Tibial nerve (tissue), 4 donors: ENCODE measurements at places on chromosomes 1 and 21. TPM values are rescaled to one million over a fixed set of nuclear protein-coding genes. Genes with fewer than 3 reads are reported as not detected.

The SPRR1B gene
- not detected for total RNA-seq

The SLC45A1 gene
- total RNA-seq: 9.6 TPM

The FAM72B gene
- total RNA-seq: 1.2 TPM

The TLR5 gene
- 14.0 TPM for total RNA-seq

The ATAD3C gene
- total RNA-seq: 4.5 TPM

The FRRS1 gene
- total RNA-seq: 2.5 TPM

The TNN gene
- not detected for total RNA-seq

DNA sequence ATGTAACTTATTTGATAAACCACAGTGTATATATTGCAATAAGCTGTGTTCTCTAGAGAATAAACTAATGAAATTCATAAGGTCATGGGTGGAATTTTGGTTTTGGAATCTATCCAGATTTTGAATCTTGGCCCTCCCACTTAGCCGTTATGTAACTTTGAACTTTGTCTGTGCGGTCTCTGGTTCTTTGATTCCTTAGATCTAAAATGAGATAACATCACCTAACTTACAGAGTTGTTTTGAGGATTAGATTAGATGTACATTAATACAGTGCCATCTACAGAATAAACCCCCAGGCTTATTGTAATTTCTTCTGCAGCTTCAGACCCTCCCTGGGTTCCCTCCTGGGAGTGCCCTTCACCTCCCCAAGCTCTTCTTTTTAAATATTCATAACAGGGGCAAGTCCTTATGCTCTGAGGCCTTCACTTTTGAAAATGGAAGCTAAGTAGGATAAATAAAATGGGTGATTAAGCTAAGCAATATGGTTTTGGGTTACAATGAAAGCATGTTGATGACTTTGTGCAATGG, 124.3 kb downstream of the ATG4C start:
- DNase-seq: no peak
- H3K36me3 ChIP-seq: no peaks in the 10 kb centered on the region
- H3K27me3 ChIP-seq: no peaks in the 10 kb centered on the region
- peaks cover 4% of the 10 kb centered on the region for H3K4me1 ChIP-seq
- no peak overlapping the region for H3K27ac ChIP-seq
- H3K4me3 ChIP-seq: no peak overlapping the region

- no peak overlapping the region for H3K27ac ChIP-seq
- no peaks in the 10 kb centered on the region for H3K4me1 ChIP-seq
- no peak overlapping the region for H3K4me3 ChIP-seq
- no peak for DNase-seq
- H3K36me3 ChIP-seq: no peaks in the 10 kb centered on the region
Observed at GRCh38 chr1:201378804-201379203, 1.3 kb upstream of the TNNT2 start.

DNA sequence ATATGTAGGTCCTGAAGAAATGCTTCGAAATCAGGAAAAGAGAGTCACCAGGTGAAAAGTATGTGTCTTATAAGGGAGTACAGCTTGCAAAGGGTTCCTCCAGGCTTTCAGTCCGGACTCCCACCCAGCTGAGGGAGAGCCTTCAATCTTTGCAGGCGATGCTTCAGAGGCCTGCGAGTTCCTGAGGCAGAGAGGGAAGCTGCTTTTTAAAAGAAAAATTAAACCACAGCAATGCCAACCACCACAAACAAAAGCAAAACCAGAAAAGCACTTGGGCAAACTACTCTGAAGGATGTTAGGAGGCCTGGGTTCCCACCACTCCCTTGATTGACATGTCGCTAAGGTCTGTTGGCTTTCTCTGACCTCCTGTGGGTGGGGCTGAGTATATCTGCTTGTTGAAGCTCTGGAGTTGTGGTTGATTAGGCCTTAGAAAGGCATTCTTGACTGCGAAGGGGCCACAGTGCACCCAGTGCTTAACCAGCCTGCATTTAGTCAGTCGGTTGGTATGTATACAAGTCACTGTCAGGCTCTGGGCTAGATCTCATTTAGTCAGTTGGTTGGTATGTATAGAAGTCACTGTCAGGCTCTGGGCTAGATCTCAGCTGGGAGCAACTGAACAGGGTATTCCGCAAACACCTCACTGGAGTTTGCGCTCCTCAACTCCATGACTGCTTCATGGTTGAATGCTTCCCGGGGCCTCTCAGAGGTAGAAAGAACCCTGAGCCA, 1.2 kb downstream of the NIPAL3 start:
- no peak overlapping the region for H3K27ac ChIP-seq
- DNase-seq: no peak
- no peak overlapping the region for H3K4me3 ChIP-seq
- peaks cover 47% of the 10 kb centered on the region for H3K4me1 ChIP-seq
- H3K36me3 ChIP-seq: peaks cover 4% of the 10 kb centered on the region

GRCh38 chr21:25995278-25995677, 175.3 kb downstream of the APP start:
- H3K36me3 ChIP-seq: no peaks in the 10 kb centered on the region
- H3K27ac ChIP-seq: peak overlapping the region; percentile 51
- H3K27me3 ChIP-seq: no peaks in the 10 kb centered on the region
- no peak for DNase-seq

GRCh38 chr1:168799927-168800605, 71.1 kb upstream of the DPT start:
- no peaks in the 10 kb centered on the region for H3K4me1 ChIP-seq
- H3K36me3 ChIP-seq: no peaks in the 10 kb centered on the region
- H3K27me3 ChIP-seq: no peaks in the 10 kb centered on the region
- no peak overlapping the region for H3K4me3 ChIP-seq
- DNase-seq: no peak

- peaks cover 26% of the 10 kb centered on the region for H3K4me1 ChIP-seq
- peak within 1 kb of the TSS; percentile 92 for H3K27ac ChIP-seq
- DNase-seq: no peak
- H3K27me3 ChIP-seq: no peaks in the 10 kb centered on the region
- H3K4me3 ChIP-seq: peak within 1 kb of the TSS; percentile 91
Observed at GRCh38 chr1:207051191-207051943, at the start of gene YOD1. Gene YOD1, minus strand, starts transcription at chr1:207051208. Its CDS starts 178 bp downstream, at chr1:207051030.

DNA sequence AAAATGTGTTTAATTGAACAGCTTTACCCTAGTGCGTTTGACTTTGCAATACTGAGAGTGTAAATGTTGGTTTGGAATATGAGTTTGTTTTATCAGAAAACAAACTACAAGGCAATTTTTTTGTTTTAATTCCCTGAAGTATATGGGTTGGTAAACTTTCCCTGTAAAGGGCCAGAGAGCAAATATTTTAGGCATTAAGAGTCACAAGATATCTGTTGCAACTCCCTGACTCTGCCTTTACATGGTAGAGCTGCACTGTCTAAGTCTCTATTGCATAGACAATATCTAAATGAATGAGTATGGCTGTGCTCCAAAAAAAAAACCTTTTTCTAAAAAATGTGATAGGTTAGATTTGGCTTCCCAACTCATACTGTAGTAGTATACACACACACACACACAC, 115.1 kb upstream of the PBX1 start:
- no peak overlapping the region for H3K27ac ChIP-seq
- H3K4me1 ChIP-seq: no peaks in the 10 kb centered on the region
- no peaks in the 10 kb centered on the region for H3K36me3 ChIP-seq
- no peak overlapping the region for H3K4me3 ChIP-seq

GRCh38 chr1:207745839-207746767, 5.8 kb upstream of the CD46 start:
- H3K4me1 ChIP-seq: peaks cover 12% of the 10 kb centered on the region
- no peaks in the 10 kb centered on the region for H3K36me3 ChIP-seq
- no peak overlapping the region for H3K27ac ChIP-seq

- no peaks in the 10 kb centered on the region for H3K36me3 ChIP-seq
- H3K4me1 ChIP-seq: no peaks in the 10 kb centered on the region
- no peak for DNase-seq
- H3K4me3 ChIP-seq: no peak overlapping the region
- H3K27me3 ChIP-seq: no peaks in the 10 kb centered on the region
Observed at GRCh38 chr1:208598021-208598420, 353.8 kb upstream of the PLXNA2 start.

GRCh38 chr1:67958472-67958871, 92.0 kb downstream of the DIRAS3 start:
- no peak overlapping the region for H3K4me3 ChIP-seq
- no peak overlapping the region for H3K27ac ChIP-seq
- no peaks in the 10 kb centered on the region for H3K4me1 ChIP-seq
- no peak for DNase-seq
- H3K27me3 ChIP-seq: no peaks in the 10 kb centered on the region

DNA sequence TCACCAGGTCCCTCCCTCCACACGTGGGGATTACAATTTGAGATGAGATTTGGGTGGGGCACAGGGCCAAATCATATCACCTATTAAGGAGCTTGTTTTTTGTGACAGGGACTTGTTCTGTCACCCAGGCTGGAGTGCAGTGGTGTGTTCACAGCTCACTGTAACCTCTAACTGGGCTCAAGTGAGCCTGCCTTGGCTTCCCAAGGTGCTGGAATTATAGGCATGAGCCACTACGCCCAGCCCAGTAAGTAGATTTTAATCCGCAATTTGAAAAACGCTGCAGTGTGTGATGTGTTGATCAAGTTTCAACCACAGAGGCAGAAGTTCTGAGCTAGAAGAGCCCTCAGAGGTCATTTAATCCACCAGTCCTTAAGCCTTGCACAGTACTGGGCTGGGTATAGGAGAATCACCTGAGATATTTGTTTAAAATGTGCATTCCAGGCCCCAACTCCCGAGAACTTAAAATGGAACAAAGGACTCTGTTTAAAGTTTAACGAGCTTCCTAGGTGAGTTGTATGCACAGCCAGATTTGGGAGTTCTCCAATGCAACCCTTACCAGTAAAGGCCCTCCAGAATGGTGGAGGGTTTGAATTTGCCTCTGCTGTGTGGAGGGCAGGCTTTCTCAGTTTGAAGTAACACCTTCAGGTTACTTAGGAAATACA, 13.4 kb downstream of the RPL11 start:
- peaks cover 60% of the 10 kb centered on the region for H3K36me3 ChIP-seq
- no peaks in the 10 kb centered on the region for H3K27me3 ChIP-seq
- no peak overlapping the region for H3K27ac ChIP-seq
- no peak for DNase-seq

DNA sequence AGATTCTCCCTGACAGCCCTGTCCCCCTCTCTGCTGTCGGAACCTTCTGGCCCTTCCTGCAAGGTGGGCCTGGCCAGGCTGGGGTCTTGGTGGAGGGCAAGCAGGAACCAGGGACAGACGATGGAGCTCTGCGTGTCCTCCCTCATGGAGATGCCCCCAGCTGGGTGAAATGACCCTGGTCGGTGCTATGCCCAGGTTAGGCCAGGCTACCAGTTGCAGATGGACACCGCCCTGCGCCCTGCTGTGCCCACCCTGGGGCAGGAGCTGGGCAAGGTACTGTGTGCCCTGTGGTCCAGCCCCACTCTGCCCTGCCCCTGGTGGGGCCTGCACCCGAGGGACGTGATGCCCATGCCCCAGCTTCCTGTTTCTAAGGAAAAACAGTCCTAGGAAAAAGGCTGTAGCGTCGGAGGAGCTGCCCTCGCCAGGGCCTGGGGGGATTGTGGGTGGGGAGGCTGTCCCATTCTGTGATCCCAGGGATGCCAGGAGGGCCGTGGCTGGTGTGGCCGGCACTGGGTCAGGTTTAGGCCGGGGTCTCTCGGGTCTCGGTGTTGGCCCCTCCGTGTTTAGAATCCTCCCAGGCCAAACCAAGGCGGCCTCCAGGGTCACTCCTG, 77.6 kb downstream of the MORN1 start:
- no peaks in the 10 kb centered on the region for H3K27me3 ChIP-seq
- peak overlapping the region; percentile 57 for H3K4me3 ChIP-seq
- peaks cover 2% of the 10 kb centered on the region for H3K36me3 ChIP-seq
- peak overlapping the region; percentile 94 for H3K27ac ChIP-seq
- peaks cover 67% of the 10 kb centered on the region for H3K4me1 ChIP-seq
- DNase-seq: no peak

- H3K27ac ChIP-seq: no peak overlapping the region
- no peaks in the 10 kb centered on the region for H3K27me3 ChIP-seq
- no peak for DNase-seq
- no peak overlapping the region for H3K4me3 ChIP-seq
- no peaks in the 10 kb centered on the region for H3K36me3 ChIP-seq
Observed at GRCh38 chr1:58812926-58813325, 29.1 kb upstream of the JUN start.

DNA sequence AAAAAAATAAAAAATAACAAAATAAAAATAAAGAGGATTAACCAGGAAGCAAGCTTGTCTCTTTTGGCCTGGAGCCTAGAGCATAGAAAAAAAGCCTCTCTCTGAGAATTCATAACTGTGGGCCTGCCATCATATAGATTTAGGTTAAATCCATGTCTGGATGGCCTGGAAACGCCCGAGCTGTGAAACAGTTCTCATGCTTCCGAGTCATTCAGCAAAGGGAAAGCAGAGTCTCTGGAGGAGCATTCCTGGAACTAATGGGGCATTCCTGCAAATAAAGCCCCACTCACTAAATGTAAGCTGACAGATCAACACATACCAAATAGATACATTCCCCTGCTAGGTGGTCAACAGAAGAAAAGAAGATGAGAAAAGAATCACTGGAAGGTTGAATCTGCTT, 75.8 kb upstream of the GNG4 start:
- H3K27me3 ChIP-seq: no peaks in the 10 kb centered on the region
- H3K27ac ChIP-seq: no peak overlapping the region
- no peaks in the 10 kb centered on the region for H3K36me3 ChIP-seq
- no peak for DNase-seq

GRCh38 chr21:45957981-45958600, 23.5 kb upstream of the COL6A1 start:
- H3K4me1 ChIP-seq: peaks cover 17% of the 10 kb centered on the region
- H3K36me3 ChIP-seq: no peaks in the 10 kb centered on the region
- peak overlapping the region; percentile 66 for H3K27ac ChIP-seq
- no peak overlapping the region for H3K4me3 ChIP-seq

DNA sequence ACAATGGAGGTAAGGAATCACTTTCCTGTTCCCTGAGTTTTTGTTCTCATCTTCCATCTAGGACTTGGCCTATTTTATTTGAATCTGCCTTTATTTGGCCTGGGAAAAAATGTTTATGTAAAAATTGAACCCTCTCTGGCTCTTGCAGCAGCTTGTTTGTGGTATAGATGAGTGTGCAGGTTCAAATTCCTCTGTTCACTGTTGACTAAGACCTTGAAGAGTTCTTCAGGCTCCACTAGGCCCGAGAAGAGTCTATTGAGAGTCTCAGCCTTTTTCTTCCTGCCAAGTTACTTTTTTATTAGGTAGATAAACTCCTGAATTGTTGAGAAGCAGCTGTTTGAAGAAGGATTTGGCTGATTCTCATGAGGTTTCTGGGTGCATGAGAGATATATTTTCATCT, 248.8 kb upstream of the ADGRL2 start:
- no peak for DNase-seq
- H3K36me3 ChIP-seq: no peaks in the 10 kb centered on the region
- no peak overlapping the region for H3K27ac ChIP-seq
- no peak overlapping the region for H3K4me3 ChIP-seq

DNA sequence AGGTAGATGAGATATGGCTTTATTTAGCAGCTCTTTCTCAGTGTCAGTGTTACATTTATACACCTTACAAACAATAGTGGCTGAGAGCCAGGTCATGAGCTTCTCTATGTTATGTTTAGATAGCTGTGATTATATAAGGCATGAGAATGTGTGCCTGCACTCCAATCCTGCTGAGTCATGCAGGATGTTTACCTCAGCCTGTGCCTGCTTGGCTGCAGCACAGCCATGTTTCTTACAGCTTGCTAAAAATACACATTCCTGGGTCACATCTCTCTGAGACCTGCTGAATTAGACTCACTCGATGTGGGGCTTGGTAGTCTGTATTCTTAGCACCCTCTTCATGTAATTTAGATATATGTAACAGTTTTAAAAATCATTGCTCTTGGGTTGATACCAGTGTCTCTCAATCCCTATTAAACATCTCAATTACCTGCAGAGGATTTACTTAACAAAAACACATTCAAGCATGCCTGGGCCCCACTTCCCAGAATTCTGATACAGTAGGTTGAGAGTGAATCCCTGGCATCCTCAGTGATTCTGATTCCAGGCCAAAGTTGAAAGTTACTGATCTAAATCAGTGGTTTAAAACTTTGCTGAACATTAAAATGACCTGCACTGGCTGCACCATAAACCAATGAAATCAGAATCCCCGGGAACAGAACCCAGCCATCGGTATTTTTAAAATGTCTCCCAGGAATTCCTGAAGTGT, 107.5 kb downstream of the GDAP2 start:
- DNase-seq: no peak
- H3K36me3 ChIP-seq: no peaks in the 10 kb centered on the region
